NAMALWA (cell line): ENCODE measurements at places on chromosomes 1 and 21.
A peak's percentile ranks its signal among the peaks of the same experiment; 100 is the strongest.

- no peak for DNase-seq
These were observed 378.4 kb upstream of the RUNX1 start for GRCh38 chr21:35427320-35428000.

GRCh38 chr1:76511558-76512179 is 355.6 kb upstream of the ST6GALNAC5 start:
- no peak for DNase-seq

GRCh38 chr21:46119637-46120271 is 21.8 kb downstream of the COL6A2 start:
- DNase-seq = no peak

DNA sequence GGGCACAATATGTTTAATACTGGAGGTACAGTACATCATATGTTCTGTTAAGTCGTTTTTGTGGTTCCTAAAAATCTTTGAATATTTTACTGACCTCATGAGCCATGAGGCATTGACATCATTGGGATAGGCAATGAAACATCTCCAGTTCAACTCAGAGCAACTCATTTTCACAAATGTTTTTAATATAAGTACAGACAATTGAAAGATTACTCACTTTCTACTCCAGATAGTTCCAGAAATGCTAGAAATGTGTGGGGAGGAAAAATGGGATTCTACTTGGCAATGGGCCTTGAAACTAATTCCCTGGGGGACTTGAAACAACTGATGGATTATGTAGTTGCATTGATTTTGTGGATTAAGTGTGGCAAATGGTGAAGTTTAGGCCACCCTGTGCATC is 7.2 kb upstream of the C8B start:
- DNase-seq = no peak

- no peak for DNase-seq
These were observed 16.2 kb upstream of the EIF4G3 start for GRCh38 chr1:21192871-21193270.

DNA sequence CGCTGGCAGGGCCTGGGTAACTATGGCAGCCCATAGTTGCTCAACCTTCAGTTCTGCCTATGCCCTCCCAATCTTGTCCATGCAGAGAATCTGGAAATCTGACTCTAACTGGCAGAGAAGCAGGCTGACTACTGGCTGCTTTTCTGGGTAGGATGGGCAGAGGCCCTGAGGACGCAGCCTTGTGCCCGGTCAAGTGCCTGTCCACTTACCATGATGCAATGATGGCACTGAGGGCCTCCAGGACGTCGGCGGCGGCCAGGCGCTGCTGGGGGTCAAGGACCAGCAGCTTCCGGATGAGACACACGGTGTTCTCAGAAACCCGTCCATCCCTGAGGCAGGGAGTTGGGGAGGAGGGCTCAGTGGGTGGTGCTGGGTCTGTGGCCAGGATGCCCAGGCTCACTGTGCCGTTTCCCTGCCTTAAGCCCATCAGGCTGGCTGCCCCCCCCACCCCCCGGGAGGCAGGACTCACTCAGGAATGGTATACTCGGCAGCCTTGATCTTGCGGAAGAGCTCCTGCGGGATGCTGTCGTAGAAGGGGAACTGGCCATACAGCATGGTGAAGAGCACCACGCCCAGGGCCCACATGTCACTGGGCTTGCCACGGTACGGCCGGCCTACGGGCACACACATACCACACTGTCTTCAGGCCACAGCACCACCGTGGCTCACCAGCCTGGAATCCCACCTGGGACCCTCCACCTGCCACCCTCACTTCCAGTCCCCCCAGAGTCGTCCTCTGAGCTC is 20.4 kb upstream of the EVA1B start:
- no peak for DNase-seq

- DNase-seq = no peak
These were observed 24.9 kb upstream of the PODN start for GRCh38 chr1:53037159-53037558.

GRCh38 chr1:28266920-28267322 is 7.6 kb downstream of the SESN2 start:
- no peak for DNase-seq

- DNase-seq = no peak
These were observed 38.8 kb upstream of the ANGPTL7 start for GRCh38 chr1:11150326-11150725.

DNA sequence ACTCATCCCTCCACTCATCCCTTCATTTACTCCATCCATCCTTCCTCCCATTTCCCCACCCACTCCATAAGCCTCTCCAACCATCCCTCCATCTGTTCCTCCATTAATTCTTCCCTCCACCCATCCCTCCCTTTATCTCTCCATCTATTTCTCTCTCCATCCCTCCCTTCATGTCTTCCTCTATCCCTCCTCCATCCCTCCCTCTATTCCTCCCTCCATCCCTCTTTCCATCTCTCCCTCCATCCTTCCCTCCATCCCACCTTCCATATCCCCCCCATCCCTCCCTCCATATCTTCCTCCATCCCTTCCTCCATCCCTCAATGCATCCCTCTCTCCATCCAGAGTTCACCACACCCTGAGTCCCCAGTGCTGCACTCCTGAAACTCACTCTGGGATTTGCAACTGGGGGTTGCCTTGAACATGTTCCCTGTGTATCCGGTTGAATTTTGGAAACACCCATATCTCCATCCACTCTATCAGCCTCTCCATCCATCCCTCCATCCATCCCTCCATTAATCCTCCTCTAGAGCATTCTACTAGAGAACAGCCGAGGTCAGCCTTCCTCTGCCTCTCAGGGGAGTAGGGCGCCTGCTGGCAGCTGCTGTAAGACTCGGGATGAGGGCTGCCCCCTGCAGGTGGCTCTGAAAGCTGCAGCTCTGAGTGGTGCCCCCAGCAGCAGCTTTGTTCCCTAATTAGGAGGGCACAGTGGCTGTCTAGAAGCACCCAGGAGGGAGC is 39.4 kb downstream of the ABCG1 start:
- DNase-seq = peak; percentile 83

DNA sequence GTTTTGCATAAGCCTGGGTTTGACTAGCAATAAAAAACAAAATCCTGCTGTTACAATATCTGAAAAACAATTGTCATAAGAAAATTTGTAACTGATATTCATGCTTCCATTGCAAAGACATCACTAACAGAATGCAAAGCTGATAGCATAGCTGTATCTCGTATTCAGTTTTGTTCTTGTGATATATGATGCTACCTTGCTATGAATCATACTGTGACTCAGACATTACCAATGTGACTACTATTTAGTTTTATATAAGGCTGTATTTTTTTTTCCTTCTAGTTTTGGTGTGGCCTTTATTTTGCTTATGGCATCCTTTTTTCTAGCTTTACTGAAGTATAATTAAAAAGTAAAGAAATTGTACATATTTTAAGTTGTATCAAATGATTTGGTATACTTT is 1381.8 kb downstream of the MRPL39 start:
- no peak for DNase-seq

GRCh38 chr1:201713086-201713810 is 115.7 kb upstream of the IPO9 start:
- DNase-seq = no peak

- DNase-seq = no peak
These were observed 1193.4 kb downstream of the NCAM2 start for GRCh38 chr21:22191581-22191980.

DNA sequence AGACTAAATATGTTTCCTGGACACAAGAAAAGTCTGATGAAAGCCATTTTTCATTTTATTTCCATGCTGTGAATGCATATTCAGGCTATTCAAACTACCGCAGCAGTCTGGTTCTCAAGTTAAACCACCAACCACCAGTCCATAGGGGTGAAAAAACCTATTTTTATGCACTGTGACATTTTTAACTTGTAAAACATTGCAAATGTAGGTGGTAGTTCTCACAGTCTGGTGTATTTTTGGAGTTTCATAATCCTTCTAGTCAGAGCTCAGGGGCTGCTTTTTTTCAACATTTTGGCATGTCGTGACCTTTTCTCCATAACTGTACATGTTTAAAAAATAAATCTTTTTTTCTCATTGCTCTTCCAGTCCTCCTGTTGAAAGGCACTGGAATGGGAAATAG is 907.6 kb upstream of the ADGRL2 start:
- DNase-seq = peak; percentile 34

GRCh38 chr1:110477445-110477957 is 26.6 kb downstream of the PROK1 start:
- DNase-seq = peak; percentile 15

DNA sequence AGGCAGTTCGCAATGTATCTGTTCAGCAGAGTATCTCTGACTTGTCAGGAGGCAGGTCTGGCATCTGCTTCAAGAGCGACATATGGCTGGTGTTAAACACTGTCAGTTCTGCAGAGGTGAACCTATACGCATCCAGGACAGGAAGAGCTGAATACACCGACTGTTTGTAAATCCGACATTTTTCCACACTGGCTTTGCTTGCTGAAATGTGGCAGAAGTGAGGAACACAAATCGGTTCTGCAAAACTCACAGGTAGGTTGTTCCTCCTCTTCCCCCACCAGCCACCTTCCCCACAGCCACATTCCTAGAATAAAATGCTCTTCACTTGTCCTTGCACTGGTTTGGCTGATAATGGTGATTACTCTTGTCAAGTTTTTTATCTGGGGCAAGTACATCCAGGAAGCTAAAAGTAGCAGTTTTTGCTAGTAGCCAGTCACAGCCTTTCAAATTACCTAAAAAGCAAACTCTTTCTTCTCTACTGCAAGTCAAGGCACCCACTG is 289.2 kb downstream of the GRIK1 start:
- no peak for DNase-seq

GRCh38 chr1:12472798-12473551 is 145.0 kb downstream of the DHRS3 start:
- DNase-seq = no peak

GRCh38 chr1:90614872-90615271 is 102.2 kb downstream of the BARHL2 start:
- peak; percentile 15 for DNase-seq

DNA sequence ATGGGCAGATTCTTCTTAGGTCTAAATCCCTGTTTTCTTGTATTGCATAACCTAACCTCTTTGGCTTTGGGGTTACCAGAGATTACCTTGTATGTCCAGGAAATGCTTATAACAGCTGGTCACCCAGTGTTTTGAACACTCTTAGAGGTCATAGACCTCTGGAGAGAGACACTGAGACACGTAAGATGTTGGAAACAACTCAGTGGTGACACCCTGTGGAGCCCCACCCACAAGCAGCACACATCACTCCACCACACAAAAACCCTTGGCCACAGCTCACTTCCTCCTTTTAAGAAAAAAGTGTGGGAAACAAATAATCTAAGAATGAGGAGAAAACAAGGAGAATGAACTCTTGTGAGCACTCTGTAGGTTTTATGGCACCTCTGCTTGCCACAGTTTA is 26.3 kb upstream of the CYP4B1 start:
- peak; percentile 17 for DNase-seq

DNA sequence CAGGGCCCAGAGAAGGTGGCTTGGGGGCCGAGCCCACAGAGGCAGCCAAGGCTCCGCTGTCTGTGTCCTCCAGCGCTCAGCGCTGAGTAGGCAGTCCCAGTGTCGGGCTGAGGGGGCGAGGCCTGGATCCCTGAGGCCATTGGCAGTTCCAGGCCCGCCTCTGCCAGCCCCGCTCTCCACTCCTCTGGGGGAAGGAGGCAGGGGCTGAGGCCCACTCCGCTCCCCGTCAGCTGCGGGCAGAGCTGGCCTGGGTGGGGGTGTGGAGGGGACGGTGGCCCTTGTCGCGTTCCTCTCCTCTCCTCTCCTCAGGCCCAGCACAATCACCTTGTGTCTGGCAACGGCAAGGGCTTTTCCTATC is 132.8 kb downstream of the CASZ1 start:
- no peak for DNase-seq

GRCh38 chr21:44910229-44911067 is 10.3 kb downstream of the ITGB2 start:
- peak; percentile 52 for DNase-seq

DNA sequence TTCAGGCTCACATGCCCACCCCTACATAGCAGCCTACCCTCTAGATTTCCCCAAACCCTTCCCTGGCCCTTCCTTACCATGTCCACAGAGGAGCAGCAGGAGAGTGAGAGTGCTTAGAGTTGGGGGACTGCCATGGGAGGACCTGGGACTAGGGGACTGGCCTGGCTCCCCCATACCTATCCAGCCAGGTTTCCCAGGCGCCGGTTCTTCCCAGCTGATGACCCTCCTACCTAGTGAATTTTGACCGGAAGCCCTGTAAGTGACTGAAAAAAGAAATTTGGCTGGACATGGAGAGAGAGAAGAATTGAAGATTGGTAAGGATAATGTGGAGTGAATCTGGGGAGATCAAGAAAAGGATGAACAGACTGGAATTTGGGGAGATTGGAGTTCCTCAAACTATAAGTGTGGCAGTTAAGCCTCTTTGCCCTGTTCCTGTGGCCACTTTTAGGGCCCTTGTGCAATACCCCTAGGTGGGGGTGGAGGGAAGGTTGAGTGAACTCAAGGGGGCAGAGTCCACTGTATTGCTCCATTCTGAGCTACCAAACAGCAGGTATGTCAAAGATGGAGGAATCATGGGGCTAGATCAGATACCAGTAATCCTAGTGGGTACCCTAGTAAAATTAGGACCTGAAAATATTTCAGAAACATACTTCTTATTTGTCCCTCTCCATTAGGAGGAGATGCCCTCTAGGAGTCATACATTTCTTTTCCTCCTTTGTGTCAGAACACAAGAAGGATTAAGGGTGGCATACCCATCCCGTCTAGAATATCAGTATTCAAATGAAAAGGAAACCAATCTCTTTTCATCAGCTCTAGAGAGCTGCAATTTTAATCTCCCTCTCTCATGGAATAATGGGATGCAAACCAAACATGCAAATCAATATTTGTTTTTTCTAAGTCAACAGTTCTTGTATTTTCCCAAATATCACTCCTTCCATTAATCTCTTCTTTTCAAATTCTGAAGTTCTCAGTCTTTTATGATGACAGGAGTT is 1.2 kb downstream of the HJV start:
- no peak for DNase-seq

GRCh38 chr1:159406821-159407220 is 25.2 kb upstream of the OR10J4 start:
- DNase-seq = no peak

GRCh38 chr1:229941831-229942230 is 125.2 kb upstream of the GALNT2 start:
- no peak for DNase-seq

DNA sequence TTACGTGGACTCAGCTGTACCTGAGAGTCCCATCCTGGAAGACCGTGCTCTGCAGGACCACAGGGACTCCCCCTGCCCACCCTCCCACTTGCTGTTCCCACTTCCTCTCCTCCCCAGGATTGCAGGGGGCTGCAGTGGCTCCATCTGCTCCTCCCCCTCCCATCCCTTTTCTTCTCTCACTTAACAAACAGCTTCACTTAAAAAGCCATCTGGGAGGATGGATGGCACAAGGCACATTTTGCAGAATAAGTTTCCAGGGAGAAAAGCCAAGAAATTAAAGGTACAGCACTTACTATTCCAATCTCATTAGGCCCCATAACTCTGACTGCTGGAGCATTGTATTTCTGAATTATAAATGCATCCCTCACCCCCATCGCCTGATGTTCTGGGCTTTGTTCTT is 458.7 kb downstream of the PTPRU start:
- DNase-seq = no peak

DNA sequence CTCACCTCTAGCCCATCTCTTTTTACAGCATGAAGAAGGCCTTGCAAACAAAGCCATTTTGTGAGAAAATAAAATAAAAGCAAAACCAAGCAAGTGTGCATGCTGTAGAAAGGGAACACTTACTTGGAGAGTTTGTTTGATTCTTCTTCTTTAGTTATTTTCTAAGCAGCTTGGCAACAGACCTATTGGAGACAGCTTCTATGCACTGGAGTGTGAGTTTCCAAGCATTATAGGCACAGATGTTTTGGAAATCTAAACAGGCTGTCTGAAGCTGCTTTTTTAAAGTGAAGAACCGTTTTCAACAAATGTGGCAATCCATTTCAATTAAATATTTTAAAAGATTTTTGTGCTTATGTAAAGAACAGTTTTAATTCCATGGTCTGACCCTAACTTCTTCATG is 76.6 kb downstream of the NGF start:
- DNase-seq = no peak

GRCh38 chr1:2275796-2276536 is 47.8 kb downstream of the SKI start:
- DNase-seq = no peak
